Bronchial smooth muscle cell (primary cell): ENCODE measurements at places on chromosomes 6 and 20. TPM values are rescaled to one million over a fixed set of nuclear protein-coding genes. Genes with fewer than 3 reads are reported as not detected.

Gene ZC2HC1B
- total RNA-seq: not detected in 2 replicates

Gene TRIM40
- not detected in 2 replicates for total RNA-seq

Gene RUNX2
- 0.52 and 1.3 TPM in 2 replicates for total RNA-seq

Gene TEAD3
- 3.8 TPM in 2 replicates for total RNA-seq

Gene NAA20
- total RNA-seq: 37.1 and 53.3 TPM in 2 replicates

Gene COL11A2
- total RNA-seq: 0.16 and 0.17 TPM in 2 replicates

Gene MAP3K4
- 25.7 and 31.7 TPM in 2 replicates for total RNA-seq

Gene FABP7
- not detected in 2 replicates for total RNA-seq

Gene FNDC11
- total RNA-seq: 0.60 and 0.95 TPM in 2 replicates

Gene MLIP
- 0.32 TPM in 1 of 2 replicates, not detected in the other for total RNA-seq

Gene OR2J3
- total RNA-seq: not detected in 2 replicates

Gene CD109
- total RNA-seq: 31.4 and 55.3 TPM in 2 replicates

Gene APOBEC2
- not detected in 2 replicates for total RNA-seq

Gene C20orf202
- not detected in 2 replicates for total RNA-seq

Gene SRSF6
- 31.2 and 53.5 TPM in 2 replicates for total RNA-seq

Gene EDN1
- total RNA-seq: under 0.01 and 0.16 TPM in 2 replicates

Gene GTSF1L
- total RNA-seq: not detected in 2 replicates

Gene PNLDC1
- total RNA-seq: 2.0 TPM in 1 of 2 replicates, not detected in the other

Gene BMP5
- 0.16 TPM in 1 of 2 replicates, not detected in the other for total RNA-seq

Gene SAMD3
- total RNA-seq: 4.4 and 4.9 TPM in 2 replicates

Gene CHRNA4
- total RNA-seq: not detected in 2 replicates

Gene PI3
- not detected in 2 replicates for total RNA-seq

Gene PHACTR1
- under 0.01 and 0.34 TPM in 2 replicates for total RNA-seq

Gene PSMB8
- 71.3 and 74.7 TPM in 2 replicates for total RNA-seq

Gene IL17F
- total RNA-seq: not detected in 2 replicates

Gene MYCT1
- total RNA-seq: not detected in 2 replicates

Gene MTCH1
- 238 and 243 TPM in 2 replicates for total RNA-seq

Gene NR2E1
- not detected in 2 replicates for total RNA-seq

Gene COL21A1
- 5.4 and 15.5 TPM in 2 replicates for total RNA-seq

Gene SEMG1
- total RNA-seq: not detected in 2 replicates

Gene PSMG4
- 33.6 and 39.5 TPM in 2 replicates for total RNA-seq

Gene EYS
- total RNA-seq: under 0.01 TPM in 1 of 2 replicates, not detected in the other

Gene GSTA1
- total RNA-seq: not detected in 2 replicates
